ENCODE measurements at places on chromosomes 7 and 10. TPM values are rescaled to one million over a fixed set of nuclear protein-coding genes. Genes with fewer than 3 reads are reported as not detected.

DNA sequence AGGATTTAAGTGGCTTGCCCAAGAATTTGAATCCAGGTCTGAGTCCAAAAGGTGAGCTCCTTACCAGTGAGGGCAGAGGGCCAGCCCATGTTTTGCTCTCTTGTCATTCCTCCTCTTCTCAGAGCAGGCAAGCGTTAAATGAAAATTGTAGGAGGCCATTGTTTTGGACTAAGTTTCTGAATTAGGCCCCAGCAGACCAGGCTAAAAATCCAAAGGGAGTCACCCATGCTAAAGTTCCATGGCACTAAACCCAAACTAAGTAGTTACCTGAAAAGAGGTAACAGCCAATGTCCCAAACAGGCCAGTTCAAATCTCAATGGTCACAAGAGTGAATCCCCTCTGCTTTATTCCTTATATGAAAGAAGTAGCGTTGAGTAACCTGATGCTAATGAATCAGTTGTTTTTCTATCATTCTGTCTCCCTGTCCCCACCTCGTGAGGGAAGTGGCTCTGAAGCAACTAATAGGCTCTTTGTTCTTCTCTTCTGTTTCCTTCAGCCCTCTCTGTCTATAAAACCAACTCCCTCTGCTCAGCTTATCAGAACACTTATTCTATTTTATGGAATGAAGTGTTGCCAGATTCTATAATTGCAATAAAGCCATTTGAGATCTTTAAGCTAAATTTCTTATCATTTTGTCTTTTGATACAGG is 17.5 kb upstream of the CDH23 start:
- DNase-seq = no peak

DNA sequence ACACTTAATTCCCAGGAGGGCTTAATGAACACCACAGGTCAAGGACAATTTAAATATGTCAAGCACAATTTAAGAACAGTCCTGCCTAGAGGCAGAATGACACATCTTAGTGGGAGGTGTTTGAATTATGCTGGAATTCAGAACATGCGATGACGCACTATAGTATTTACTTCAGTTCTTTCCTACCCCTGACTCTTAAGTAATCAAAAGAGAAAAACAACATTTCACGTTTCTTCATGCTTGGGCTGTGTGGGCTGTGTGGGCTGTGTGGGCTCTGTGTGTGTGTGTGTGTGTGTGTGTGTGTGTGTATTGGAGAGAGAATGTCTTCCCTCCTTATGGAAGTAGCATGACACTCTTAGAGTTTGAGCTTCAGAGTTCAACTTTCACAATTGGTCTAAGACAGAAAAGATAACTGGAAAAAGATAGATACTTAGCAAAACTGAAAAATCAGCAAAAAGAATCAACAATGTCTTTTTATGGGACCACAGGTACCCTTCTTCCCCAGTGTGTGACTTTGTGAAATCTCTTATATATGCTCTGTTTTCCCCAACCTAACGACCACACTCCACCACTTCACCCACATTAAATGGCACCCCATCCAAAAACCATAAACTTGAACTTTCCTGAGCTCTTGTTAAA is 33.7 kb upstream of the CABCOCO1 start:
- peak; percentile 86 for DNase-seq

GRCh38 chr7:44056681-44057080 is 8.7 kb downstream of the PGAM2 start:
- no peak for DNase-seq

DNA sequence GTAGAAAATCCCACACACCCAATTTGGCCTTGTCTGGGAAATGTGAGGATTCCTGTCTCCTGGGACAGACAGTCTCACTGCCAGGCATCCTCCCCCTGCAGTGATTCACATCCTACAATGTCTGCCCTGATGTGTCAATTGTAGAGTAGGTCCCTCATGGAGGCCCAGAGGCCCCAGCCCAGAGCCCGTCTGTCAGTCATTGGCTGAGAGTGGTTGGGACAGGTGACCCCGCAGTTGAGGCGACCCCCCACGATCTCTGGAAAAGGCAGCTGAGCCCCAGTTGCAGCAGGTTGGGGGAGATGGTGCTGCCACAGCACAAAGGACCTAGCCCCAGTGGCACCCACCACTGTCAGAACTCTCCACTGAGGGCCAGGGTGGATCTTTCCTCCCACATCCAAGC is 84.3 kb upstream of the INSIG1 start:
- DNase-seq = peak; percentile 38

DNA sequence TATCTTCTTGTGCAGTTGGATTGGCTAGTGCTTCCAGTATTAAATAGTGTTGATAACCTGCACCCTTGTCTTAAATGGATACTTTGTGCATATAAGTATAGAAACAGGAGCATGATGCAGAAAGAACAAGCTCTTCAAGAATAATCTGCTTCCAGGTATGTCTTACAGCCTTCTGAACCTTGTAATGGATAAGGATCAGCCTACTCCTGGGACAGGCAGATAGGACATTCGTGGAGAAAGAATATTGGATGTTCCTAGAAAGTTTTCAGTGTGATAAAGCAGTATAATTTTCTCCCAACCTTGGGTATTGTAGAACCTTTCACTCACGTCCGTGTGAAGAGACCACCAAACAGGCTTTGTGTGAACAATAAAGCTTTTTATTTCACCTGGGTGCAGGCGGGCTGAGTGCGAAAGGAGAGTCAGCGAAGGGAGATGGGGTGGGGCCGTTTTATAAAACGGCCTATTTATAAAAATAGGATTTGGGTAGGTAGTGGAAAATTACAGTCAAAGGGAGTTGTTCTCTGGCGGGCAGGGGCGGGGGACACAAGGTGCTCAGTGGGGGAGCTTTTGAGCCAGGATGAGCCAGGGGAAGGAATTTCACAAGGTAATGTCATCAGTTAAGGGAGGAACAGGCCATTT is 27.2 kb downstream of the C1GALT1 start:
- DNase-seq = no peak

GRCh38 chr7:141436575-141437075 is 114.6 kb upstream of the AGK start:
- DNase-seq = no peak

DNA sequence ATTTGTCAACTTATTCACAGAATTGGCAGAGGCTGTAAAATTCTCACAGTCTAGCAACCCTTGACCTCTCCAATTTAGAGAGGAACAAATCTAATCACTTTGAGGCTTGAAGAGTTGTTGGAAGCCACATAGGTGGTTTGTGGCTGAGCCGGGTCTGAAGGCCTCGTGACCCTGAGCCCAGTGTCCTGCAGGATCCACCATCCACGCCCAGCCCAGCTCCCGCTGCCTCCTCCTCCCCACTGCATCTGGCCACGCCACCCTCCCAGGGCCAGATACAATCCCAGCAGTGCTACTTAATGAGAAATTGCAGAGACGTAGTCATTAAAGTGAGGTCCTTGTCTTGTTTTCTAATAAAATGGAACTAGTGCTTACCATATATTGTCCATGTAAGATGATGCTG is 81.4 kb upstream of the SHH start:
- DNase-seq = no peak

- DNase-seq = no peak
These were observed 13.1 kb upstream of the CPA1 start for GRCh38 chr7:130367088-130367755.

GRCh38 chr7:157490465-157490912 is 153.7 kb downstream of the DNAJB6 start:
- DNase-seq = peak; percentile 43

DNA sequence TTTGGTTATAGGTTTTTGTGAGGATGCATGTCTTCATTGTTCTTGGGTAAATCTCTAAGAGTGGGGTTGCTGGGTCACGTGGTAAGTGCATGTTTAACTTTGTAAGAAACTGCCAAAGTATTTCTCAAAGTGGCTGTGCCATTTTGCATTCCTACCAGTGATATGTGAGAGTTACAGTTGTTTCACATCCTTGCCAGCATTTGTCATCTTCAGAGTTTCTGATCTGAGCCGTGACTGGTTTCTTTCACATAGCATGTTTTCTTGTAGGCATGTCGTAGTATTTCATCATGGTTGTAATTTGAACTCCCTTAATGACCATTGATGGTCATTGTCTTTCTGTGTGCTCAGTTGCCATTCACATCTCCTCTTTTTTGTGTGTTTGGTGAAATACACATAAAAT is 286.0 kb downstream of the RNLS start:
- no peak for DNase-seq

DNA sequence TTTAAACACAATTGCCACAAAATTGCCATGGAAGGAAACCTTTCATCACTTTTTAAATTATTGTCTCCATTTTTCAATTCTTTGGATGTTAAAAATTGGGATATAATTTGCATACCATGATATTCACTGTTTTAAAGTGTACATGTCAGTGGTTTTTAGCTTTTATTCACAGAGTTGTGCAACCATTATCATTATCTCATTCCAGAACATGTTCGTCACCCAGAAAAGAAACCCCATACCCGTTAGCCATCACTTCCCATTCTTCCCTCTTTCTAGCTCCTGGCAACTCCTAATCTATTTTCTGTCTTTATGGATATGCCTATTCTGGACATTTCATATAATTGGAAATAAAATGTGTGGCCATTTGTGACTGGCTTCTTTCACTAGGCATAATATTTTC is 260.3 kb upstream of the FERD3L start:
- DNase-seq = peak; percentile 37

- no peak for DNase-seq
These were observed 175.2 kb downstream of the NSUN6 start for GRCh38 chr10:18476076-18476647.

GRCh38 chr10:121526135-121526790 is 72.0 kb downstream of the FGFR2 start:
- no peak for DNase-seq

DNA sequence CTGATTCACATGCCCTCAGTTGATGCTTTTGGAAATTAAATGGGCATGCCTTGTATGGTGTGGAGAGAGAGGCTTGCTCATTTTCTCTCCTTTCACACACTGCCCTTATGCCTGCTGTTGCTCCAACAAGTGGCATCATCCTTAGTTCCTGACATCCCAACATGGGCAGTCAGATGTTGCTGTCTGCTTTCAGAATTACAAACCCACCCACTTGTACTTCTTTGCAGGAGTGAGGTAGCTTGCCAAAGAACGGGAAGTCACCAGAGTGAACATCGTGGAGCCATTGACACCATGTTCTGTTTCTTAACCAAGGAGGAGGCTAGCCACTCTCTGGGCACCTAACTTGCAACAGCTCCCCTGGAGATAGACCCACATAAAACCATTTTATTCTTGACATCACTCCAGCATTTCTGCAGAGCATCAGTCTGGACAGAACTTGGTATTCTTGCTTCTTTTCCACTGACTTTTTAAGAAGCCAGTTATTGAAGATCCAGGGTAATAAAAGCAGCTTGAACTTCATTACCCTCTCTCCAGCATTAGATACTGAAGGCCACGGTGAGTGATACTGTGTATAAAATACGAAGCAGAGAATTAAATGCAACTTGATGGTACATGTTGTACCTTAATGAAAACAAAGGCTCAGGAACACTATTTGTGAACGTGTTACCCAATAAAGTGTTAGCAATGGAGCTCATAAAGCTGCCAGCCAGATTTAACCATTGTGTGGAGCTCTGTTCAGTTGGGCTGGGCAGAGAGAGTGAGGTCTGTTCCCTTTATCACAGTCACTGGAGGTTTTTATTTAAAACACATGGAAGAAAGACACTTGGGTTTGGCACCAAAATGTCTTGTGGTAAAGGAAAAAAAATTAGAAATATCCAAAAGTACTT is 195.8 kb upstream of the HABP2 start:
- no peak for DNase-seq

- peak; percentile 96 for DNase-seq
These were observed 37.5 kb upstream of the DOCK1 start for GRCh38 chr10:126867567-126868365.

DNA sequence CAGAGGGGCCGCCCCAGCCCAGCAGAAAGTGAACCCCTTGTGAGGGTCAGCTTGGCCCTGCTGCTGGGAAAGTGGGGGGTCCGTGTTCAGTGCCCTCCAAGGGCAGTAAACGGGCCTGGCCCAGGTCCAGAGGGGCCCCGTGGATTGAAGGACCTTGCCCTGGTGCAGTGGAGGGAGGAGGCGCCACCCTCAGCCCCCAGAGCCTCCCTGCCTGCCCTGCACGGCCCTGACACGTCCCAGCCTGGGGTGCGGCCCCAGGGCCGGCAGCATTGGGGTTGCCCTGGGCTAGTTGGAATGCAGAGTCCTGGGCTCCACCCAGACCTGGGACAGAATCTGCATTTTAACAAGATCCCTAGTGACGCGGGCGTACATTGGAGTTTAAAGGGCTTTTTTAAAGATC is 42.8 kb upstream of the FOXL3 start:
- DNase-seq = no peak

DNA sequence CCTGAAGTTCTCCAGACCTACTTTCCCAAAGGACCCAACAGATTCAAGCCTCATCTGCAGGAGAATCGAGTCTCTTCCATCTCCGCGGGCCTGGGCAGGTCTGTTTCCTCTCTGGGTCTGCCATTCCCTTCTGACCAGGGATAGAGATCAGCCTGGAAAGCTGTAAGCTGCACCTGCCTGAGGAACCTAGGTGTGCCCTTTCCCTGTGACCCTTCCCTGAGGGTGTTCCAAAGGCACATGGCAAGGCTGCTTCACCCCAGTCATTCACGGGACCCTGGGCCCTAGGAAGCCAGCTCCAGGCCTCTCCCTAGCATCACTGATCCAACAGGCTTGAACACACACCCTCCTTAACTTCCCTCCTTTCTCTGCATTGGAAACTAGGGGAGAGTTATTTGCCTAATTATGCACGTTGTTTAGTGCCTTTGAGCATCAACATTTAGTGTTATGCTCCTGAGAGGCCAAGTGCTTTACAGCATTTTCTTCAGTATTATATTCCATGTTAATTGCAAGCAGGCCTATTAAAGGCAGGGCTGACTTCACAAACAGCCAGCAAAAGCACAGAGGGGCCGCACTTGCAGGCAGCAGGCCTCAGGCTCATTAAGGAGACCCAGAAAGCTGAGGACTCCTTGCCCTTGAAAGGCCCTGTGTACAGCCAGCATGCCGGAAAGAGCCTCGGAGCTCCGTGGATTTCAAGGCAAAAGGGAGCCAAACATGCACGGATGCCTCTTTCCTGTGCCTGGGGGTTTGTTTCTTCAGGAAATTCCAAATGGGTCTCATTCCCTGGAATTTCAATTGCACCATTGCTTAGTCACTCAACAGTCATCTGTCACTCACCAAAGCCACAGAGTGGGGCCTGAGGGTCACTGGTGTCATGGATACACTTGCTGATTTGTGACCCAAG is 91.0 kb upstream of the FAM20C start:
- peak; percentile 79 for DNase-seq

Gene ZNF467
- 1.1 TPM for total RNA-seq

Gene CCDC172
- not detected for total RNA-seq

Gene TUBAL3
- total RNA-seq = not detected

Gene RABGEF1
- total RNA-seq = 38.3 TPM

Gene PIK3CG
- total RNA-seq = not detected

Gene APBB1IP
- 36.1 TPM for total RNA-seq

Gene IRF5
- not detected for total RNA-seq

Gene TMEM178B
- total RNA-seq = 2.2 TPM

Gene FOXP2
- 0.41 TPM for total RNA-seq

Gene PRLHR
- not detected for total RNA-seq

Gene CHST15
- 7.0 TPM for total RNA-seq

Gene RAPGEF5
- 0.74 TPM for total RNA-seq

Gene CCDC3
- total RNA-seq = not detected
